ACHN (cell line): ENCODE measurements at places on chromosomes 1 and 21.

DNA sequence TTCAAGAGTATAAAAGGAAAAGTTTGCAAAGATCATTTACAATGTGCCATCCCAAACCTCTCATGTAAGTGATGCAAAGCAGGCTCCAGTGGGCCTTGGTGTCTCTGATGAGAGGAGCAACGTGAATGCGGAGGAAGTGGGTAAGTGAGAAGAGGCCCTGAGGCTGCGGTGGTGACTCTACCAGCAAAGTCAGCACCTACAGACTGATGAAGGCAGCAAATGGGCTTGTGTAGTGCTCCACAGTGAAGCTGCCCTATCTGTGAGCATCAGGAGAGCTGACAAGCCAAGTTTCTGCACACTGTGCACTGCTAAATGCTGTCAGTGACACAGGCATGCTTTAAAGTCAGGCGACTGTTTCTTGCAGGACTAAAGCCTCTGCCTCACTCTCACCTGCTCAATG lies 15.6 kb upstream of the RAP1A start:
- DNase-seq, result no peak

- no peak for DNase-seq
These were observed 141.0 kb downstream of the HIVEP3 start for GRCh38 chr1:41777695-41778094.

GRCh38 chr1:33410091-33410701 lies 20.7 kb downstream of the PHC2 start:
- DNase-seq, result no peak

- no peak for DNase-seq
These were observed 39.3 kb upstream of the C1orf198 start for GRCh38 chr1:230907472-230908205.

DNA sequence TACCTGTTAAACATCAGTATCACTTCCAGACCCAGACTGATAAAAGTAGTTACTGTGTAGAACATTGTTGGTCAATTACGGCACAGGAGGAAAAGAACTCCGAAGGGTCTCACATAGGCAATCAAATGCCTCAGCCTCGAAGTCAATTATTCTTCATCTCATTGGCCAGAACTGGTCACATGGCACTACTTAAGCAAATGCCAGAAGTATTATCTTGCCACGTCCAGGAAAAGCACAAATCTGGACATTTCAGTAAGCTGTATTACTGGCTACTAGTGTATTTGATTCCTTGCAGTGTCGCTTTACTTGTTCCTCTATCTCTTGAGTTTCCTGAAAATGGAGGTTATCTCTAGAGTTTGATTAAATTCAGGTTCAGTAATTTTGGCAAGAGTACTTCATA lies 24.4 kb downstream of the DIO1 start:
- no peak for DNase-seq

GRCh38 chr1:205976708-205977401 lies 26.3 kb downstream of the RAB7B start:
- DNase-seq, result peak; percentile 54

DNA sequence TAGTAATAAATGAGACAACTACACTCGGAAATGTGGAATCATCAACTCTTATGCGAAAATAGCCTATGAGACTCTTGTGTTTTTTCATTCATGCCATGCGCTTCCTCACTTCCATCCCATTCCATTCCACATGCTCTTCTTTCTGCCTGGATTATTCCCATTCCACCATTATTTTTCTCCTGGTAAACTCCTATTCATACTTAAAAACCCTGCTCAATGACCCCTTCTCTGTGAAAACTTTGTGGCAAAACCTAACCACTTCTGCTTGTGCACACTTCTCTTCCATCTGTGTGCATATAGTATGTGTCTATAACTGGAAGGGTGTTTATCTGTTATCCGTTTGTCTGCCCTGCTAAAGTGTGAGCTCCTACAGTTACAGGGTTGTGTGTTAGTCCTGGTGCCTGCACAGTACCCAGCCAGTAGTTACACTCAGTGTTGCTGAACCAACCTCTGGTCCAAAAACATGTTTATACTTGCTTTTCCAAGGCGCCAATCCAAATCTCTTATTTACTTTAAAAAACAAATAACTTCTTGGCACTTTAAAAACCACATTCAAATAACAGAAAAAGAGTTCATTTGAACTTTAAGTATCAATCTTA lies 10.7 kb downstream of the EPHX1 start:
- DNase-seq, result no peak

DNA sequence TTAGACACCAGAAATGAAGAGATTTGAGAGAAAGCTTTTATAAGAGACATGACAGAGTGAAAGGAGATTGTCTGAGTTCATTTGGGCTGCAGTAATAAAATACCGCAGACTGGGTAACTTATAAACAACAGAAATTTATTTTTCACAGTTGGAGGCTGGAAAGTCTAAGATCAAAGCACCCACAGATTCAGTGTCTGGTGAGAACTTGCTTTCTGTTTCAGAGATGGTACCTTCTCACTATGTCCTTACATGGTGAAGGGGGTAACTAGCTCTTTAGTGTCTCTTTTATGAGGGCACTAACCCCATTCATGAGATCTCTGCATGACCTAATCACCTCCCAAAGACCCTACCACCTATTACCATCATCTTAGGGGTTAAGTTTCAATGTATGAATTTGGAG lies 30.9 kb upstream of the FCRL4 start:
- no peak for DNase-seq
